Small intestine (tissue), 16 donors: ENCODE measurements at places on chromosomes 11 and 22.

GRCh38 chr11:10497371-10498021, 42.4 kb downstream of the AMPD3 start:
- no peak overlapping the region for H3K4me3 ChIP-seq
- H3K36me3 ChIP-seq, result peaks cover 47% of the 10 kb centered on the region
- no peak for DNase-seq
- no peaks in the 10 kb centered on the region for H3K27me3 ChIP-seq

- DNase-seq, result peak; percentile 71
- no peaks in the 10 kb centered on the region for H3K27me3 ChIP-seq
- no peaks in the 10 kb centered on the region for H3K36me3 ChIP-seq
- no peaks in the 10 kb centered on the region for H3K4me1 ChIP-seq
Measured at GRCh38 chr22:39170825-39171622, 18.5 kb upstream of the CBX7 start.

- no peak overlapping the region for H3K4me3 ChIP-seq
- no peak for DNase-seq
- H3K4me1 ChIP-seq, result no peaks in the 10 kb centered on the region
- peaks cover 13% of the 10 kb centered on the region for H3K27me3 ChIP-seq
- no peaks in the 10 kb centered on the region for H3K36me3 ChIP-seq
- no peak overlapping the region for H3K27ac ChIP-seq
Measured at GRCh38 chr11:125370561-125371389, 125.3 kb downstream of the FEZ1 start.

GRCh38 chr11:36411202-36411640, 98.9 kb downstream of the TRAF6 start:
- H3K4me3 ChIP-seq, result no peak overlapping the region
- H3K27ac ChIP-seq, result peak overlapping the region; percentile 78
- H3K4me1 ChIP-seq, result peaks cover 6% of the 10 kb centered on the region
- H3K36me3 ChIP-seq, result peaks cover 2% of the 10 kb centered on the region
- no peaks in the 10 kb centered on the region for H3K27me3 ChIP-seq
- DNase-seq, result peak; percentile 25

DNA sequence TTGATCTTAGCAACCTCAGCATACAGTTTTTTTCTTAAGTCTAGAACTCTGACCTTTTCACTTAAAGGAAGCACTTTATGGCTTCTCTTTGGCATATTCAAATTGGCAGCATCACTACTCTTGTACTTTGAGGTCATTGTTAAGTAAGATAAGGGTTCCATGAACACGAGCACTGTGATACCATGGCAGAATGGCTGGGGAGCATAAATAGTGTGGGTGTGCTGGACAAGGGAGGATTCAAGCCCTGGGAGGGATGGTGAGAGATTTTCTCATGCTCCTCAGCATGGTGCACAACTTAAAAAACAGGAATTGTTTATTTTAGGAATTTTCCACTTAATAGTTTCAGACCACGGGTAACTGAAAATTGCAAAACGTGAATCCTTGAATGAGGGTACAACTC, 111.4 kb downstream of the ATXN10 start:
- H3K4me3 ChIP-seq, result no peak overlapping the region
- H3K27ac ChIP-seq, result no peak overlapping the region
- peak; percentile 48 for DNase-seq
- peaks cover 5% of the 10 kb centered on the region for H3K4me1 ChIP-seq

GRCh38 chr11:129434641-129435498, 59.2 kb downstream of the BARX2 start:
- no peak overlapping the region for H3K4me3 ChIP-seq
- peak; percentile 40 for DNase-seq
- no peak overlapping the region for H3K27ac ChIP-seq
- peaks cover 10% of the 10 kb centered on the region for H3K4me1 ChIP-seq

DNA sequence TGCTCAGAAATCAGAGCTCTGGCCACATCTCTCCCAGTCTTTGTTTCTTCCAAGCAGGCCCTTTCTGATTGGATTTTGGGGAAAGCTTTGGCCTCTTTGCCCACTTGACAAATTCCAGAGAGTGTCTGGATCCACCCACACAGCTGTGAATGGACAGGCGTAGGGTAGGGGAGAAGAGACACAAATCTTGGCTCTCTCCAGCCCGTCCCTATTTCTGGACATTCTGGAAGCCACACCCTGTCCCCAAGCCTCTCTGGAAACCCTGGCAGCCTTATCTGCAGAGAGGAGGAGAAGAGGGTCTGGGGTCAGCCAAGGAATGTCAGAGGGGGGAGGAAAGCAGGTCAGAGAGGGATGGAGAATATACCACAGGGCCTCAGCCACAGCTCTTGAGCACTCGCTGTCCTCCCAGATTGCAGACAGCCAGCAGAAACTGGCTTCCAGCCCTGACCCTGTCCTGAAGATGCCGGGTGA, 59.5 kb upstream of the WNT11 start:
- H3K36me3 ChIP-seq, result no peaks in the 10 kb centered on the region
- no peak overlapping the region for H3K27ac ChIP-seq
- H3K27me3 ChIP-seq, result peaks cover 5% of the 10 kb centered on the region
- no peaks in the 10 kb centered on the region for H3K4me1 ChIP-seq
- H3K4me3 ChIP-seq, result no peak overlapping the region

GRCh38 chr11:17414992-17415391, 26.5 kb upstream of the KCNJ11 start:
- no peak overlapping the region for H3K4me3 ChIP-seq
- no peak overlapping the region for H3K27ac ChIP-seq
- H3K4me1 ChIP-seq, result no peaks in the 10 kb centered on the region
- DNase-seq, result no peak

GRCh38 chr11:1870721-1871466, 18.0 kb downstream of the LSP1 start:
- no peak overlapping the region for H3K4me3 ChIP-seq
- peaks cover 33% of the 10 kb centered on the region for H3K27me3 ChIP-seq
- DNase-seq, result no peak
- no peak overlapping the region for H3K27ac ChIP-seq

DNA sequence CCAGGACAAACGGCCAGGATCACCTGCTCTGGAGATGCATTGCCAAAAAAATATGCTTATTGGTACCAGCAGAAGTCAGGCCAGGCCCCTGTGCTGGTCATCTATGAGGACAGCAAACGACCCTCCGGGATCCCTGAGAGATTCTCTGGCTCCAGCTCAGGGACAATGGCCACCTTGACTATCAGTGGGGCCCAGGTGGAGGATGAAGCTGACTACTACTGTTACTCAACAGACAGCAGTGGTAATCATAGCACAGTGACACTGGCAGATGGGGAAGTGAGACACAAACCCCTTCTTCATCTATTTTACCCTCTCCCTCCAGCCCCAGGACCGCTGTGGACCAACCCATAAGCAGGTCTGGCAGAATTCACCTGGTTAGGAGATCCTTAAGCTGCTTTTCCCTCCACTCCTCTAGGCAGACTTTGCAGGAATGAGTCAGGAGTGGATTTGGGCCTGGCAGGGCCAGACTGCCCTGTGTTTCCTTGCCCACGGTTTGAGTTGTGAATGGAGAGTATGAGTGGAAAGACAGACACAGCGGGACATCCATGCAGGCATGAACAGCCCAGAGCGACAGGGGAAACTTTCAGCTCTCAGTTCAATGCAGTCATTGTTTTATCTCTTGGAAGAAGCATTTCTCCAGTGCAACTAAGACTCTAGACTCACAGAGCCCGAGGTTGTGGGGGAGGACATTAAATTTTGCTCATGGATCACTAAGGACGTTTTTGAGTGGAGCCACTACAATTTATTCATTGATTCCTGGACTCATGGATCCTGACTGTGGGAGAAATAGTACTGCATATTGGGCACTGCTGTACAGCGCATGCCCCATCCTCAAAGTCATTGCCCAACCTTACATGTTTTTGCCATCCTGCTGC, 75.3 kb upstream of the IGLL5 start:
- no peak overlapping the region for H3K27ac ChIP-seq
- no peaks in the 10 kb centered on the region for H3K27me3 ChIP-seq
- no peak overlapping the region for H3K4me3 ChIP-seq
- no peaks in the 10 kb centered on the region for H3K4me1 ChIP-seq
- no peak for DNase-seq

DNA sequence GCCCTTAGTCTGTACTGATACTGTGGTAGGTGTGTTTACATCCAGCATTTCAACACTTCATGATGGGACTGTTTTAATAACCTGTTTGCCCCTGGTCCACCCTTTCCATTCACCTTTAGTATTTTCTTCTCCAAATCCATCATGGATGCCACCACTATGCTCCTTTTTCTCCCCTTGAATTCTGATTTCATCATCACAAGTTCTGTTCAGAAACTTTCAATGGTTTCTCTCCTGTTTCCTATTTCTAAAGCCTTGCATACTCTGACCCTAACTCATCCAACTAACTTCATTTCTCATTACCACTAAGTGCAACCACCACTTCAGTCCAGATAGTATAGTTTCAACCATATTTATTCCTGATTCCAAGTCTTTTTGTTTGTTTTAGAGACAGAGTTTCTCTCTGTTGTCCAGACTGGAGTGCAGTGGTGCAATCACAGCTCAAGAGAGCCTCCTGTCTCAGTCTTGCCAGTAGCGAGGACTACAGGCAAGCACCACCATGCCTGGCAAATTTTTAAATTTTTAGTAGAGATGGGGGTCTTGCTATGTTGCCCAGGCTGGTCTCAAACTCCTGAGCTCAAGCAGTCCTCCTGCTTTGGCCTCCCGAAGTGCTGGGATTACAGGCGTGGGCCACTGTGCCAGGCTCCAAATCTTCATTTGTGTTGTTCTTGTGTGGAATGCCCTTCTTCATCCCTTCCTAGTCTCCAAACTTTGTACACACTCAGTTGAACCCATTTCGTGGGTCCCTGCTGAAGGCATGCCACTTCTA, 1.2 kb upstream of the LIN7C start:
- peaks cover 5% of the 10 kb centered on the region for H3K36me3 ChIP-seq
- no peaks in the 10 kb centered on the region for H3K27me3 ChIP-seq
- H3K27ac ChIP-seq, result no peak overlapping the region
- H3K4me3 ChIP-seq, result no peak overlapping the region

- peaks cover 15% of the 10 kb centered on the region for H3K4me1 ChIP-seq
- no peak overlapping the region for H3K27ac ChIP-seq
- DNase-seq, result no peak
Measured at GRCh38 chr11:19988598-19988997, 171.7 kb downstream of the DBX1 start.

DNA sequence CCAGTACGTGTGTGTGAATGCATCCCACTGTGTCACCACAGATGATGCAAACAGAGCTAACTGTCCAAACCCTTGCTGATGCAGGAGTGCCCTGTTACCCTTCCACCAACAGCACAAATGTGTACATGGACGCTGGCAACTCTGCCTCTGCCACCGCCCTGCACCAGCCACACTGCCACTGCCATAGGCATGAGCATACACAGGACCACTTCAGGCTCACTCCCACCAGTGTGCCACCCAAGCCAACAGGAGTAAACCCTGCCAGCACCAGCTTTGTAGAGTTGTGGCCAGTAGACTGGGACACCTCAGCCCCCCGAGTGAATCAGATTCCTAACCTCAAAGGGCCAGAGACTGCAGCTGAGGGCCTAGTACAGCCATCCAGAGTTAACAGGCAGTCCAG, 34.0 kb downstream of the NOX4 start:
- H3K36me3 ChIP-seq, result no peaks in the 10 kb centered on the region
- no peak overlapping the region for H3K4me3 ChIP-seq
- no peaks in the 10 kb centered on the region for H3K4me1 ChIP-seq

- H3K4me1 ChIP-seq, result no peaks in the 10 kb centered on the region
- H3K36me3 ChIP-seq, result no peaks in the 10 kb centered on the region
- DNase-seq, result no peak
- no peak overlapping the region for H3K4me3 ChIP-seq
- no peaks in the 10 kb centered on the region for H3K27me3 ChIP-seq
- no peak overlapping the region for H3K27ac ChIP-seq
Measured at GRCh38 chr22:29870574-29870973, 12.4 kb upstream of the MTMR3 start.

GRCh38 chr11:39780131-39780530, 1679.3 kb downstream of the LRRC4C start:
- no peaks in the 10 kb centered on the region for H3K27me3 ChIP-seq
- no peak overlapping the region for H3K4me3 ChIP-seq
- H3K27ac ChIP-seq, result no peak overlapping the region
- H3K4me1 ChIP-seq, result no peaks in the 10 kb centered on the region
- no peaks in the 10 kb centered on the region for H3K36me3 ChIP-seq
- no peak for DNase-seq

DNA sequence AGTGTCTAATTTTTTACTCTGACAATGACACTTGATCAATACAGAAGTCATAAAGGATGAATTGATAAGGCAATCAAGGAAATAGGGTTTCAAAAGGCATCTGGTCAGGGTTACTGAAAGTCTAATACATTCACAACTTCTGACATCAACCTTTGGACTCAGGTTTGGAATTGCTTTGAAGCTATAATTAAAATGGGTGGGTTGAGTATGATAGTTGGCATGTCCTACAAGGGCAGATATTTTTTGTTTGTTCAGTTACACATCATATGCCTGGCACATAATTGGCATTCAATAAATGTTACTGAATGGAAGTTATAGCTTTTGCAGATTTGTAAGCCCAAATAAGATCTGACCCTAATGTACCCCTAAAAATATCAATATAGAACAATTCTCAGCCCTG, 7.3 kb upstream of the FUT4 start:
- no peaks in the 10 kb centered on the region for H3K27me3 ChIP-seq
- no peaks in the 10 kb centered on the region for H3K36me3 ChIP-seq
- H3K4me1 ChIP-seq, result peaks cover 6% of the 10 kb centered on the region
- no peak overlapping the region for H3K27ac ChIP-seq
- DNase-seq, result peak; percentile 72

DNA sequence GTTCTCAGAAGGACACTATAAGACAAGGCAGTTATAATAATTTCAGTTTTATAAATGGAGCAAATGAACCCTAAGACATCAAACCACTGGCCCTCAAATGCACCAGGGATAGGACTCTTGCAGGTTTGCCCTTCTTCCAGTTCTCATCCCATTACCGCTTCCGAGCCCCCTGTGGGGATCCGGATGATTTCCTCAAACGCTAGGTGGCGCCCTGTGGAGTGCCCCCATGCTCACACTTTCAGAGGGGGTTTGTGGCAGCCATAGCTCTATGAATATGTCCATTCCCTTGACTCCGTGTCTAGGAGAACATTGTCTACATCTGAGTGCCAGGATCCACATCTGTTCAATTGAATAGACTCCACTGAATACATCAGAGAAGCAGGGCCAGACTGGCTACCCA, 816.3 kb downstream of the NTM start:
- DNase-seq, result no peak
- no peaks in the 10 kb centered on the region for H3K4me1 ChIP-seq
- H3K36me3 ChIP-seq, result no peaks in the 10 kb centered on the region
- no peak overlapping the region for H3K4me3 ChIP-seq
- no peak overlapping the region for H3K27ac ChIP-seq

DNA sequence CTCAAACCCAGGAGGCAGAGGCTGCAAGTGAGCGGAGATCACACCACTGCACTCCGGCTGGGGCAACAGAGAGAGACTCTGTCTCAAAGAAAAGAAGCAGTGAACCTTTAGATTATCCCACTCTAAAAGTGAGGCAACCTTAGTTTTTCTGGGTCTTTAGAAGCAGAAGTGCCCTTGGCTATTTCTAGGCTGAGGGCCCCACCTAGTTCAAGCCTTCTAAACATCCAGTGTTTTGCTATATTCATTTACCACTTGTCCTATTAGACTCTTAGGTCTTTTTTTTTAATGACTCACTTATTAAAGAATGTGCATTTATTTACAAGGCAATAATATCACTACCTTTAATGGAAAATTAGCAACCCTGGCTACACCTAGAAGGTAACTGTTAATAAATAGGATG, 16.7 kb upstream of the EHF start:
- H3K27me3 ChIP-seq, result no peaks in the 10 kb centered on the region
- peaks cover 15% of the 10 kb centered on the region for H3K4me1 ChIP-seq
- H3K4me3 ChIP-seq, result no peak overlapping the region
